ENCODE measurements at places on chromosomes 3 and 15. TPM values are rescaled to one million over a fixed set of nuclear protein-coding genes. Genes with fewer than 3 reads are reported as not detected.

Gene CCDC33
- total RNA-seq = not detected

Gene IL5RA
- total RNA-seq = 0.30 TPM

Gene HYAL2
- 4.7 TPM for total RNA-seq

Gene EIF3J
- total RNA-seq = 143 TPM

DNA sequence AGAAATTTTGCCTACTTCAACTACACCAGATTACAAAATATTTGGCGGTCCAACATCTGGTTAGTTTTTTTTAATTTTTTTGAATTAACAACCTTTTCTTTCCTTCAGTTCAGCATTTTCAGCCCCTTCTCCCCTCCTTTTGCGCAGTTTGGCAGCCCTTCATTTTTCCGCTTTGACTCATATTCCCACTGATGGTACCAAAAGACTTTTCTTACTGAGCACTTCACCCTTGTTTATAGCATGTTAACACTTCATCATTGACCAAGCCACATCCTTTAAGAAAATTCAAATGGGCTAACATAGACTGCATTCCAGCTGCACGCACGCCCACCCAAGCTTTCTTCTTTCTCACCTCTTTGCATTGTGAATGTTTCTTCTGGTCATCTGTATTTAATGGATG lies 49.7 kb downstream of the SEMA6D start:
- no peak for DNase-seq

DNA sequence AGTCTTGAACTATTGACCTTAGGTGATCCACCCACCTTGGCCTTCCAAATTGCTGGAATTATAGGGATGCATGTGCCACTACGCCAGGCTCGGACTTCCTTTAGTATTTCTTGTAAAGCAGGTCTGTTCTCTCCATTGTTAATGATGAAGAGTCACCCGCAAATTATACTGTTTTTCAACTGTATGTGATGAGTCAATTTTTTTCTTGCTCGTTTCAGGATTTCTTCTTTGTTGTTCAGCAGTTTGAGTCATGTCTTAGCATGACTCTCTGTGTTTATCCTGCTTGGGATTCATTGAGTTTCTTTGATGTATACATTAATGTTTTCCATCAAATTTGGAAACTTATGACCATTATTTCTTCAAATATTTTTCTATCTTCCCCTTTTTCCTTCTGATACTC lies 28.9 kb downstream of the GRAMD1C start:
- no peak for DNase-seq

DNA sequence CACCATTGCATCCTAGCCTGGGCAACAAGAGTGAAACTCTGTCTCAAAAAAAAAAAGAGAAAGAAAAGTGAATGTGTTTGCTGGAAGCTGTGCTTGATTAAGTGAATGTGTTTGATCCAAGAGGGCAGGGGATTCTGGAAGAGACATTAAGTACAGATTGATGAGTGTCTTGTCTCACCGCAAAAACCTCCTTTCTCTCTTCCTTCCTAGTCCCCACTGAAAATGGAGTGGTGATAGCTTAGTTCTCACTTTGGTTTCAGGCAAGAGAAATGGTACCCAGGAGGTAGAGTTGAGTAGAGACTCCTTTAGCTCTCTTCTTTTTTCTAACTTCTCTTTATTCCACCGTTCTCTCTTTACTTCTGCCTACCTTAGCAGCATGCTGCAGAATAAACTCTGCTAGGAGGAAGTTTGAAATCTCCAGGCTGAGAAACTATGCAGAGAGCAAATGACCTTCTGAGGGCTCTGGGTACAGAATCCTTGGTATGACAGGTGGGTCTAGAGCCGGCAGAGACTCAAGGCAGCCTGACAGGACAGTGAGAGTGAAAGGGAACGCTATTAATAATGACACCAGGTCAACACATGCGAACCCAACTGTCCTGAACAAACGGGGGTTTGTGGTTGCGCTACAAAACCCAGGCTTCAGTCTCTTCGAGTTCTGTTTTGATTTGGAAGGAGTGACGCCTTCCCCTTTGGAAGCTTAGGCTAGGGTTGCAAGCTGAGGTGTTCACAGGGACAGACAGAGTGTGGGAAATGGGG lies 74.9 kb downstream of the SMAD3 start:
- DNase-seq = no peak

GRCh38 chr3:58388550-58389091 lies 45.0 kb downstream of the PDHB start:
- DNase-seq = no peak

DNA sequence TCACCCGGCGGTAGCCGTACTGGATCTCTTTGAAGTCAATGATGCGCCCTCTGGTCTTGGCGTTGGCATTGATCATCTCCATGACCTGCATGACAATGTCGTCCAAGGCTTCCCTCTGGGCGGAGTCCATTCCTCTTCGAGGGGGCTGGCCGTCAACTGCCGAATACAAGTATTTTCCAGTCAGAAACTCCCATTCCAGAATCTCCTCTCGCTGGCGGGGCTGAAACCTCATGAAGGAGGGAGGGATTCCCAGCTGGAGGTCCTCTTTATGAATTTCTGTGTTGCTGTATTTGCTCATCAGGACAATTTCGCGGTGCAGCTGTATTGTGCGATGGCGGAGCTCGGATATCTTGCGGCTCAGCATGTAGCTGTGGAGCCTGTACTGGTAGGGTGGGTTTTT lies 73.4 kb downstream of the CHSY1 start:
- no peak for DNase-seq

- no peak for DNase-seq
Observed at GRCh38 chr15:89428246-89428645, 68.1 kb downstream of the RHCG start.
